ENCODE measurements at places on chromosomes 11 and 22. TPM values are rescaled to one million over a fixed set of nuclear protein-coding genes. Genes with fewer than 3 reads are reported as not detected.

Gene IGSF22
- total RNA-seq = not detected

Gene BET1L
- total RNA-seq = 30.8 TPM

Gene SLC5A1
- total RNA-seq = not detected

Gene MS4A4A
- not detected for total RNA-seq

Gene SYT12
- total RNA-seq = under 0.01 TPM

Gene SELENOM
- 256 TPM for total RNA-seq

Gene ADAMTS8
- total RNA-seq = under 0.01 TPM

Gene OR51M1
- not detected for total RNA-seq

Gene MEI1
- total RNA-seq = 6.7 TPM

Gene ALG12
- 54.3 TPM for total RNA-seq

Gene APOL5
- total RNA-seq = not detected

Gene PHF21B
- not detected for total RNA-seq

Gene POU2AF1
- not detected for total RNA-seq

Gene TEX12
- not detected for total RNA-seq

Gene ASPHD2
- total RNA-seq = 0.66 TPM

Gene CADM1
- total RNA-seq = 3.3 TPM

Gene C22orf42
- not detected for total RNA-seq

Gene KRTAP5-11
- total RNA-seq = not detected

Gene GSTT2
- total RNA-seq = 0.22 TPM

Gene FAM83F
- not detected for total RNA-seq

Gene RFPL3
- not detected for total RNA-seq

Gene C11orf87
- not detected for total RNA-seq

Gene TRIM64
- total RNA-seq = not detected

Gene SREBF2
- 74.7 TPM for total RNA-seq

Gene VPREB3
- not detected for total RNA-seq

Gene DBX1
- total RNA-seq = not detected
